Stimulated activated CD8-positive, alpha-beta memory T cell treated with anti-CD3 and anti-CD28 coated beads, Interleukin-4, amount 100 ng/mL, for 1 hour (primary cell): ENCODE measurements at places on chromosomes 7 and 10.

GRCh38 chr7:127226685-127227374, 25.9 kb downstream of the GRM8 start:
- no peak for DNase-seq

DNA sequence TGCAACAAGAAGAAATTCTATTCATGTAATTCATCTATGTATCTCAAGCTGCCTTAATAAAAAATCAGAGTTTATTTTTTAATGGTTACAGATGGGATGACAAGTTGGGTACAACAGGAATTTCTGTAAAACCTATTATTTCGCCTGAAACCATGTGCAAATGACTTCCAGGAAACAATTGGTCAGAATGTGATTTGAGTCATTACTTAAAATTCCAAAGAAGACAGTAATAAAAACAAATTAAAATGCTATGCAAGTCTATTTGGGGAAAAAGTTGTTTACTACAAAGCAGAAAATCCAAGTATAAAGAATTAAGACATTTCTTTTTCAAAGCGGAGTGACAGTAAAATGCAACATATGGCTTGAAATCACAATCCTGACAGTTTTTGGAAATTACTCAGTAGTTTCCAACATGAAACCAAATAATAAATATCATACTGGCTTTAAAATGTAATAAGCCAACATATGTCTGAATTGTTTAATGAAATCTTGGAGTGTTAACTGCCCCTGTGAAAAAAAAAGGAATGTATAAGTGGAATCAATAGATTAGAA, 41.5 kb upstream of the SEMA3C start:
- no peak for DNase-seq

DNA sequence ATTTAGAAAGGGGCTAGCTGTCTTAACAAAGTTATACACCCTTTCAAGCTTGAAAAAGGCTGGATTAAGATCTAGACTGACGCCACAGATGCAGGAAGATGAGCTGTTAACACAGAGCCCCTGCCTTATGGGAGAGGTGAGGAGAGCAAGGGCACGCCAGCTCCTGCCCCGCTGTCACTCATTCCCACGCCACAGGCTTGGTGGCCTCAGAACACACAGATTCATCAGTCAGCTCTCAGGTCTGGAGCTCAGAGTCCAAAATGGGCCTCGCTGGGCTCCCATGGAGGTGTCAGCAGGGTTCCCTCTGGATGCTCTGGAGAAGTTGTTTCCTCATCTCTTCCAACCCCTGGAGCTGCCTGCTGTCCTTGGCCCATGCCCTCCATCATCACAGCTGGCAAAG, 554.2 kb downstream of the TCERG1L start:
- DNase-seq, result no peak

DNA sequence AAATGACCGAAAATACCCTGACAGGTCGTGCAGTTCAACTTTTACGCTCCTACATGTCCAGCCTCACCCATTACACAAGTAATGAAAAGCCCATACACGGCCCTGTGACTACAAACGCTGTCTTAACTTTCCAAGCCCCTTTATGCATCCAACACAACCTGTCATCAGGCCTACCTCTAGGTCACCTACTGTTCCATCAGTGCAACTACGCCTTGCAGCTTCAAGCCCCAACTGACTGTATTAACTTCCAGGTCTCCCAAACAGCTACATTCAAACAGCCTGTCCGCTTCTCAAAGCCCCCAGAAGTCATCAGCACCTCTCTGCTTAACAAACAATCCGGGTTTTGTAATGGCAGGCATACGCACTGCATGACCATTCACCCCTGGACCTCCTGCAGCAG, 19.2 kb downstream of the ZNF107 start:
- DNase-seq, result no peak

- DNase-seq, result no peak
Observed at GRCh38 chr7:154474903-154475520, 422.8 kb downstream of the DPP6 start.

- DNase-seq, result peak; percentile 49
Observed at GRCh38 chr10:97914837-97915211, 65.2 kb downstream of the GOLGA7B start.

DNA sequence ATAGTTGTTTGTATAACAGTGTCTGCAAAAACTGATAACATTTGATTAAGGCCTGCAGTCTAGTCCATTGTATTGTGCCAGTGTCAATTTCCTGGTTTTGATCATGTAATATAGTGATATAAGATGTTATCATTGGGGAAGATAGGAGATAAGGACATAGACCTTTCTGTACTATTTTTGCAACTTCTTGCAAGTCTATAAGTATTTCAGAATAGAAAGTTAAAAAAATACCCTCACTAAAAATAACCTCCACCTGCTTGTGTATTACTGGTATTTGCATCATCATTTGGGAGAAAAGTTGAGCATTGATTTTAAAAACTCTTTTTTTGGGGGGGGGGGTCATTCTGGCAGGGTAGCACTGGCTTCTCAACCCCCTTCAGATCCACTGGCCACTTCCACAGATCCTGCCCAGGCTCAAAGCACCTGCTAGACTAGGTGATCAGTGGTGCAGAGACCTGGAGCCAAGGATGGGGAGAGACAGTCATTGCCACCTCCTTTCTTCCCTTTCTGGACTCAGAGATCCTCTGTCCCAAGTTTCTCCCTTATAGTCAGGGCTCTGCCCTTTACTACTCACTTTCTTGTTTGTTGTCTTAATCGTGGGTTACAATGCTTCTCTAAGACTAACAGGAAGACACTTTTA, 103.0 kb downstream of the RBM20 start:
- no peak for DNase-seq

- no peak for DNase-seq
Observed at GRCh38 chr10:35059481-35059880, 30.7 kb downstream of the CUL2 start.

GRCh38 chr10:118036281-118036875, 10.4 kb downstream of the RAB11FIP2 start:
- DNase-seq, result no peak

GRCh38 chr7:34552502-34552901, 105.5 kb upstream of the NPSR1 start:
- DNase-seq, result no peak

DNA sequence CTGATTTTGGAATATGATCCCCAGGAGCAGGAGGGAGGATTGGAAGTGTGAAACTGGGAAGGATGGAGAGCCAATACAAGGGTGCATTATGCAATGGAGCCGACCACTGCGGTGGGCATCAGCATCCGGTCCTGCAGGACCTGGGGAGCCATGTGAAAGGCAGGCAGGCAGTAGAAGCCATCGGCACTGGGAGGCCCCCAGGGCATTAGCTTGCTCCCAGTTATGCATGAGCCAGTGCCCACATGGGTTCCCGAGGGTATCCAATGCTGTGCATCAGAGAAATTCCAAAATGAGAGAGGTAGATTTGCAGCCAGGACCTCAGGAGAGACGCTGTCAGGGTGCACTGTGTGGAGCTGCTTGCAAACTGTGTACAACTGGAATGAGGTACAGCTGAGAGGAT, 8.7 kb upstream of the KCP start:
- no peak for DNase-seq

DNA sequence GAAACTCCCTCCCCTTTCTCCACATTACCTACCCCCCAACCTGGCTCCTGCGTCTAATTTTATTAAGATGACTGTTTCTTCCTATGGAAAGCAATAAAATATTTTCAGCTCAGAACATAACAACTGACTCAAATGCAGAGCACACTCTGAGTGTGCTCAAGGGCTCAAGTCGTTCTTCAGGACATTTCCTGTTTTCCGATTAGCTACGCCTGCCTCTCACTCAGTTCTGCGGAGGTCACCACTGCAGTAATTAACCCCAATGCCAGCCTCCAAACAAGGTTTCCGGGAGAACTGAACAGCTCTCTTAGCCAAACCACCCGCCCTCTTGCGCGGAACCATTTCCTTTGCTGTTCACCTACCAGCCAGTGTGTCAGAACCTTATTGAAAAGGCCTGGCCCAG, 19.3 kb downstream of the MYOF start:
- no peak for DNase-seq

DNA sequence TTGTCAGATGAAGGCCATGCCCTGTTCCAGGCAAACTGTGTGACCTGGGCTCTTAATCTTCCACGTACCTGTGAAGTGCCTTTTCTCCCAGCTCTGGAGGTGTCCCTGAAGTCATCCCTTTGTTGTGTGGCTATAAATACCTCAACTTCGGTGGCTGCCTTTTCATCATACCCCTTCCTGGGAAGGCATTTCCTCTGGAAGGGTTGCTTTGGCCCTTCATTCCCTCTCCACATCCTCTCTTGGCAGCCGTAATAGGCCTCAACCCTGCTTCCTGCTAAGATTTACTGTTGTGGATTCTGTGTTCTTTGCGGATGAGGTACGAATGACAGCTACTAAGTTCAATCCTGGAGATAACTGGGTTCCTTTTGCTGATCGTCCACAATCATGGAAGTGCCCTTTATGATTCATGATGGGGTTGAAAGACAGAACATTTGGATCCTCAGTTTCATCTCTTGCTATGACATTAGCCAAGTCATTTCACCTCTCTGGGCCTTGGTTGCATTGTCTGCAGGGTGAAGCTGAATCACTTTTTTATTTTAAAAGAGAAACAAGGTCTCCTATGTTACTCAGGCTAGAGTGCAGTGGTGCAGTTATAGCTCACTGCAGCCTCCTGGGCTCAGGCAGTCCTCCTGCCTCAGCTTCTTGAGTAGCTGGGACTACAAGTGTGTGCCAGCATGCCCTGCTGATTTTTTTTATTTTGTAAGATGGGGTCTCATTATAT, 23.6 kb downstream of the FKBP6 start:
- no peak for DNase-seq

DNA sequence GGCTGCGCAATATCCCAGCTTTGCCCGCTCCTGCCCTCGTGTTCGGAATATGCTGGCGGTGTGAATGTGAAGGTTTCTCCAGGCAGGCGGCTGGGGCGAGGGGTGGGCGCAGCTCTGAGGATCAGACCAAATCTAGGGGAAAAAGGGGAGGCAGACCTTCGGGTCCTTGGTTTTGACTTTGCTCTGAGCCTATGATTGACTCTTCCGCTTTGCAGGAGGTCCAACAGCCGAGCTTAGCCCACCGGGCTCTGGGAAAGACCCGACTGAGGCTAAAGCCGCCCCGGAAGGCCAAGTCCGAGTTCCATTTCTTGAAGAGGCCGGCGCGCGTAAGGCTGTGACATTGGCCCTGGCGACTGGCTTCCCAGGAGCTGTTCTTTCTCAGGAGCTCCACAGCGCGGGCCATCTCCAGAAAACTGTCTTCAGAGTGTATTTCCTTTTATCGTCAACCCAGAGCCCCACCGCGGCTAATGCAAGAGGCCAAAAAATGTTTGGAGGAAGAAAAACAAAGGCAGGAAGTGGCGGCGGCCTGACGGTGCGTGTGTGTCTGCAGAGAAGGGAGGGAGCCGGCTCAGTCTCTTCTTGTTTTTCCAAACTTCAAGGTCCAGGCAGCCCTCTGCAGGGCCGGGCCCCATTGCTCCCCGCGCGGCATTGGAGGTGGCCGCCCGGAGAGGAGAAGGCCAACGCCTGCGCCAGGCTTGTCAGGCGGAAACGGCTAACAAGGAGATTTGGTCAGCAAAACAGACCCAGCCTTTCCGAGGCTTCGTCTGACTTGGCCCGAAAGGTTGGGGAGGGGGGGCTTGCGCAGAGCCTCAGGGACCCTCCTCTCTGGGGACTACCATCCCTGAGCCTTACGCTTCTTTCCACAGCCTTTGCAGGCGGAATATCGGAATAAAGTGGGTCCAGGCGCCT, 3.6 kb upstream of the HOXA11 start:
- no peak for DNase-seq

DNA sequence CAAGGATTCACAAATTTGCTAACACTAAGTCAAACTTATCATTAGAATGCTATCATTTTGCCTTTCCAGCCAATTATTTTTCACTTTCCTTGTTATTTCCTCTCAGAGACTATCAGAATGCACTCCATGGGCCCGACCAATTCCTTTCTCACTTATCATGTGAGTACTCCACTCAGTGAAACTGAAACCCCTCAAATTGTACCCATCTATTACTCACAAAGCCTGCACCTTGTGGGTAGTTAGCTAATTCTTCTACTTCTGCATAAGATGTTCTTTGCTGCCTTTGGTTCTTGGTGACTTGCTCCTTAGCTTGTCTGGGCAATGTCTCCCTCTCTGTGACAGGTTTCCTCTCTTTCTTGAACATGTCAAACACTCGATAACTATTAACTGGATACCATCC, 35.2 kb upstream of the MBL2 start:
- DNase-seq, result no peak

DNA sequence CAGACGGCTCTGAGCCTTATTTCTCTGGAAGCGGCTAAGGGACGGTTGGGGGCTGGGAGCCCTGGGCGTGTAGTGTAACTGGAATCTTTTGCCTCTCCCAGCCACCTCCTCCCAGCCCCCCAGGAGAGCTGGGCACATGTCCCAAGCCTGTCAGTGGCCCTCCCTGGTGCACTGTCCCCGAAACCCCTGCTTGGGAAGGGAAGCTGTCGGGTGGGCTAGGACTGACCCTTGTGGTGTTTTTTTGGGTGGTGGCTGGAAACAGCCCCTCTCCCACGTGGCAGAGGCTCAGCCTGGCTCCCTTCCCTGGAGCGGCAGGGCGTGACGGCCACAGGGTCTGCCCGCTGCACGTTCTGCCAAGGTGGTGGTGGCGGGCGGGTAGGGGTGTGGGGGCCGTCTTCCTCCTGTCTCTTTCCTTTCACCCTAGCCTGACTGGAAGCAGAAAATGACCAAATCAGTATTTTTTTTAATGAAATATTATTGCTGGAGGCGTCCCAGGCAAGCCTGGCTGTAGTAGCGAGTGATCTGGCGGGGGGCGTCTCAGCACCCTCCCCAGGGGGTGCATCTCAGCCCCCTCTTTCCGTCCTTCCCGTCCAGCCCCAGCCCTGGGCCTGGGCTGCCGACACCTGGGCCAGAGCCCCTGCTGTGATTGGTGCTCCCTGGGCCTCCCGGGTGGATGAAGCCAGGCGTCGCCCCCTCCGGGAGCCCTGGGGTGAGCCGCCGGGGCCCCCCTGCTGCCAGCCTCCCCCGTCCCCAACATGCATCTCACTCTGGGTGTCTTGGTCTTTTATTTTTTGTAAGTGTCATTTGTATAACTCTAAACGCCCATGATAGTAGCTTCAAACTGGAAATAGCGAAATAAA, 175.5 kb downstream of the RNF216 start:
- DNase-seq, result no peak

- DNase-seq, result no peak
Observed at GRCh38 chr7:20350518-20350951, 19.8 kb downstream of the ITGB8 start.

DNA sequence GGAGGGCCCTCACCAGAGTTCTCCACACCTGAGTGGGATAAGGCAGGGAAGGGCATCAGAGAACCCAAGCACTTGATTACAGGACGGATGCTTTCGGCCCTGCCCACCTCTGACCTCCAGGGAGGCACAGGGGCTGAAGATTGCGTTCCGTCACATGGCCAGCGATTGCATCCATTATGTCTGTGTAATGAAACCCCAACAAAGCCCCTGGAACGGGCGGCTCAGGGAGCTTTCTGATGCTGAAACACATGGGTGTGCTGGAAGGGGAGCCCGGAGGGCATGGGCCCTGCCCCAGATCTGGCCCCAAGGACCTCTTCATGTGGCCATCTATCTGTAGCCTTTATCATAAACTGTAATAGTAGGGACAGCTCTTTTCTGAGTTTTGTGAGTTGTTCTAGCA, 117.2 kb downstream of the PTPN20 start:
- no peak for DNase-seq

- no peak for DNase-seq
Observed at GRCh38 chr7:88377434-88377833, 70.7 kb upstream of the STEAP4 start.
